Activated naive CD4-positive, alpha-beta T cell treated with anti-CD3 and anti-CD28 coated beads, Interleukin-2, amount 50 U/mL, for 72 hours (primary cell): ENCODE measurements at places on chromosomes 4 and X. TPM values are rescaled to one million over a fixed set of nuclear protein-coding genes. Genes with fewer than 3 reads are reported as not detected.

DNA sequence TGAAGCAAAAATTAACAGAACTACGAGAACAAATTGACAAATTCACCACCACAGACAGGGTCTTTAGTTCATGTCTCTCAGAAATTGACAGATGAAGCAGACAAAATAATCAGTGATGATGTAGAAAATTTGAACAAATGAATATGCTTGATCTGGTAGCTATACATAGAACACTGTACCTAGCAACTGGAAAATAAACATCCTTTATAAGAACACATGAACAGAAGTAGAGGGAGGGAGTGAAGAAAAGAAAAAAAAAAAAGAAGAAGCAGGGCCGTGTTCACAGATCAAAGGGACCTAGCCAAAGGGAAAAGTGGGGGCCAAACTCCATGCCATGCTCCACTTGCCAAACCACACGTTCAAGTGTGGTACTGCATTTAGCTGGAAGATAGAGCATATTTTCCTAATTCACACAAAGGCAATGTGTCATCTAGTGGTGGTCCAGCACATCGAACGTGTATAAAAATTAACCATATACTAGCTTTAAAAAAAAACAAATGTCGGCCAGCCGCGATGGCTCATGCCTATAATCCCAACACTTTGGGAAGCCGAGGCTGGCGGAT lies 5.6 kb upstream of the THOC2 start:
- DNase-seq, result no peak

RTL9 gene
- 0.04 TPM for total RNA-seq

CCNA2 gene
- total RNA-seq, result 125 TPM

GRCh38 chrX:115892056-115892708 lies 278.4 kb upstream of the AGTR2 start:
- DNase-seq, result no peak

GABRA4 gene
- not detected for total RNA-seq

PLAC1 gene
- not detected for total RNA-seq

- DNase-seq, result no peak
Measured at GRCh38 chr4:138021139-138021830, 220.9 kb downstream of the SLC7A11 start.

DNA sequence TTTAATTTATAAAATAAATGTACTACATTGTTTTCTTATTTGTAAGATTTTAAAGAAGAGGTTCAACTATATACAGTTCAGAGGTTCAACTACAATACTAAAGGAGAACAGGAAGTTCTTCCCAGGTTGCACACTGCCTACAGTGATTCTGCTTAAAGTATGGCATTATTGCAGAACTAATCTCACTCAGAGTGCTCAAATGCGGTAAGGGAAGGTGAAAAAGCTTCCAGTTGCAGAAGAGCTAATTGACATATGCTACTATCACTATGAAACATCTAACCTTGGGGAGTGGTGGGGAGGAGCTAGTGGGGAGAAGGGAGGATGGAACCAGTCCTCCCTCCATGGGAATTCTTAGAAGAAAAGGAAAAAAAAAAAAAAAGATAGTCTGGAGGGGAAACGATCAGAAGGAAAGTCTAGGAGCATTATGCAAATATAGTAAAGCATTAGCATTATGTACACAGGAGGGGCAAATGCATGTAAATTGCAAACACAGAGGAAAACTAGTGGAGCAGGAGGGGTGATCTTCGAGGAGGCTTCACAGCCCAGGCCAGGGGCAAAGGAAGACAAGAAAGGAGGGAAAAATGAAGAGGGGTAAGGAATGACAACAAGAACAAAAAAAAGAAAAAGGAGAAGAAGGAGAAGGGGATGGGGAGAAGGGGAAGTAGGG lies 32.0 kb upstream of the MMAA start:
- DNase-seq, result no peak

GRCh38 chr4:4758681-4759080 lies 100.8 kb upstream of the MSX1 start:
- DNase-seq, result no peak

- DNase-seq, result no peak
Measured at GRCh38 chrX:120015145-120016067, 62.1 kb downstream of the RHOXF2B start.

GRCh38 chr4:185520119-185520518 lies 15.2 kb downstream of the PDLIM3 start:
- no peak for DNase-seq

GRCh38 chr4:116469582-116469981 lies 615.8 kb downstream of the TRAM1L1 start:
- DNase-seq, result no peak

- DNase-seq, result no peak
Measured at GRCh38 chr4:140277576-140277975, 95.9 kb upstream of the SCOC start.

DNA sequence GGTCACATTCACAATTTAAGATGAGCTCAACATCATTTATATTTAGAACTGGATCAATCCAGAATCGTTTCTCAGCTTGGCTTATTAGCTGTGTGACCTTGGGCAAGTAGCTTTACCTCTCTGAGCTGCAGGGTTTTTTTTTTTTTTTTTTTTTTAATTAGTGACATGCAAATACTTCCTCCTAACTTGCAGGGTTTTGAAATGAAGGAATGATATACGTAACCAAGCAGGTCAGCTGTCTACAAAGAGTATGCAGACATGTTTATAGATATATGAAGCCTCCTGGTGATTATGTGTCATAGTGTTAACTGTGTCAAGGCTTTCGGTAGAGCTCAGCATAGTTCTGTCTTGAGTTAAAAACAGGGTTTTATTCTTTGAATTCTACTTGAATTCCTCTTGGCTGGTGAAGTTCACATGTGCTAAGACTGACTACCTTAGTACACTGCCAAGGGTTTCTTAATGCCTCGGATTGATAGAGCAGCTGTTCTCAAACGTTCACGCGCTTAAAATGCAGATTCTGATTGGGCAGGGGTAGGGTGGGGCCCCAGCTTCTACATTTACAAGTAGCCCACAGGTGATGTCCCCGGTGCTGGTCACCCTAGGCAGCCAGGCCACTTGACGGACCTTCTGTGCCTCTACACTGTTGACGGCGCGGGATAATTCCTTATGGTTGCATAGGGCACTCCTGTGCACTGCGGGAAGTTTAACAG lies 654 bp upstream of the STS start:
- DNase-seq, result peak; percentile 1

STATH gene
- total RNA-seq, result not detected

ALB gene
- not detected for total RNA-seq

DNA sequence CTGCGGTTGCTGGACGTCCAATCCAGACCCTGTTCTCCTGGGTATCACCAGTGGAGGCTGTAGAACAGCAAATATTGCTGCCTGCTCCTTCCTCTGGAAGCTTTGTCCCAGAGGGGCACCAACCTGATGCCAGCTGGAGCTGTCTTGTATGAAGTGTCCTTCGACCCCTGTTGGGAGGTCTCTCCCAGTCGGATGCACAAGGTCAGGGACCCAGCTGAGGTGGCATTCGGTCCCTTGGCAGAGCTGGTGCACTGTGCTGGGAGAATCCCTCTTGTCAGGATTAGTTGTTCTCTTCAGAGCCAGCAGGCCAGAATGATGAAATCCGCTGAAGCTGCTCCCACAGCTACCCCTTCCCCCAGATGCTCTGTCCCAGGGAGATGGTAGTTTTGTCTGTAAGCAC lies 110.3 kb upstream of the ZXDB start:
- DNase-seq, result no peak

GRCh38 chr4:84498935-84499623 lies at the start of gene NKX6-1:
TSS of gene NKX6-1 (minus strand) at chr4:84499292. CDS start at chr4:84498228, 1,064 bp downstream.
- DNase-seq, result no peak

GRCh38 chr4:104490770-104491480 lies 3.8 kb downstream of the CXXC4 start:
- DNase-seq, result peak; percentile 12

RASSF6 gene
- total RNA-seq, result not detected

DNA sequence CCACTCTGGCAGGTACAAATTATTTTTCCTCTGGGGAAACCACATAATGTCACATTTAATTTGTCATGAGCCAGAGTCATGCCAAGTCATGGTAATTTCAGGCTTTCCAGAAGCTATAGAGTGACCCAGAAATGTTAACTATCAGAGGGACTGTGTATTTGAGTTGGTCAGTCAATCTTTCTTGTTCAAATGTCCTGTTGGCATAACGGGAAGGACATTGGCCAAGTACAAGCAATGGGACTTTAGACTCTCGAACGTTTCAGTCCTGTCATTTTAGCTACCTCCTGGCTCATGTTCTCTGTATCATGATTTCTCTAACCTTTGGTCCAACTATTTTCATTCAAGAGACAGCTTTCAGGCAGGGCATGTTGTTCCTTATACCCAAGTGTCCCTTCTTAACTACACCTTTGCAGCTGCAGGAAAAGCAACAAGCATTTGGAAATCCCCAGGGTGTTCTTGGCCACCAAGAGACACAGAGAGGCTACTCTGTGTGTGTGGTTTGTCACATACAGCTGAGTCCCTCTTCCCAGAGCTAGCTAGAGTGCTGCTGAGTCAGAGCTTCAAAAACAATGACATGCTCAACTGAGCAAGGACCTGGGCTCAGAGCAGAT lies 142.6 kb downstream of the EGF start:
- DNase-seq, result no peak

- no peak for DNase-seq
Measured at GRCh38 chr4:101977076-101977475, 186.5 kb downstream of the BANK1 start.

DNA sequence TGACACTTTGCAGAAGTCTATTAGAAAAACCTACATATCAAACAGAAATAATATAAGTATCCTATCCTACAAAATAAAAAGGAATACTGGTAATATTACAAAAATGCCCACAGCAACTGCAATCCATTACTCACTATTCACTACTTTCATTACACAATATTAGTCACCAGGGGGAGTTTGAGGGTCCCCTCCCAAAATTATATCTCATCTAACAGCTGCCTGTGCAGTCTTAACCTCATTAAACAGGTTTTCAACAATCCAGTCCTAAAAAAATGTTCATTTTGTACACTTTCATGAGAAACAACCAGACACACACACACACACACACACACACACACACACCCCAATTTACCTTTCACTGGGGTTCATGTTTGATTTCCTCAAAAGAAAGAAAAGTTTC lies 2.9 kb downstream of the CLOCK start:
- DNase-seq, result no peak

DNA sequence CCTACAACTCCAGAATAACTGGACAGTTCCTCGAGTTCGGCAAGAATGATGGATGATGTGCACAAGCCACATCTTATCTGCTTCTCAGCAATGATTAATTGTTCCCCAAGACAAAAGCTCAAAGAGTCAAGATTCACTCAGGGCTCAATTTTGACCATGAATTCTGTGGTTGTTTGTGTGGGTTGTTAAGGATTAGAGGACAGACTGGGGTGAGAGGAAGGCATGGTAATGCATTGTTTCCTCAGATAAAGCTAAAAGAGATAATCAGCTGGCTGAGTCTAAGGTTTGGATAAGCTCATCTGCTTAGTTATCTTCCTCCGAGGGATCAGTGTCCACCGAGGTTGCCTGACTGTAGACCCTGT lies 161.0 kb downstream of the CPEB2 start:
- no peak for DNase-seq

RASL11B gene
- 0.14 TPM for total RNA-seq

PAGE2 gene
- total RNA-seq, result 0.73 TPM

DUX4 gene
- not detected for total RNA-seq

- DNase-seq, result no peak
Measured at GRCh38 chr4:1506956-1507721, 100.9 kb upstream of the NKX1-1 start.

SMR3B gene
- total RNA-seq, result not detected

DNA sequence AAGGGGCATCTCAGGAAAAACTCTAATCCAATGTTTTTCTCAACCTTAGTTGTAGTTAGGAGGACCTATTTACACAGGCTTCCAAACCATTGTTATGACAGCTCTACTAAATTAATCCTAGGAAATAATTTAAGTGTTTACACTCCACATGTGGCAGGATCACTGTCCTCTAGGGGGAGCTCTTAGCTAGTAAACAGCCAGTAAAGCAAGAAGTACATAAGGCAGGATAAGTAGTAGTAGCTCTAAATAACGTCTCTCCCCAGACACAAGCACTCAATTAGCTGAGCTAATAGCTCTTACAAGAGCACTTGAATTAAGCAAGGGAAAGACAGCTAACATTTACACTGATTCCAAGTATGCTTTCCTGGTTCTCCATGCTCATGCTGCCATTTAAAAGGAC lies 37.3 kb downstream of the NUDT11 start:
- DNase-seq, result peak; percentile 20

ARMCX1 gene
- total RNA-seq, result 2.4 TPM
